ENCODE measurements at places on chromosomes 5 and 9. TPM values are rescaled to one million over a fixed set of nuclear protein-coding genes. Genes with fewer than 3 reads are reported as not detected.

The SLC25A2 gene
- total RNA-seq, result not detected

GRCh38 chr5:41277476-41278245 lies 64.3 kb upstream of the C6 start:
- no peak for DNase-seq

- DNase-seq, result no peak
Observed at GRCh38 chr9:29714860-29715259, 2141.6 kb upstream of the C9orf72 start.

GRCh38 chr5:74186356-74187315 lies 453.9 kb downstream of the ENC1 start:
- no peak for DNase-seq

The FOXD4L3 gene
- total RNA-seq, result not detected

The IFNA21 gene
- not detected for total RNA-seq

DNA sequence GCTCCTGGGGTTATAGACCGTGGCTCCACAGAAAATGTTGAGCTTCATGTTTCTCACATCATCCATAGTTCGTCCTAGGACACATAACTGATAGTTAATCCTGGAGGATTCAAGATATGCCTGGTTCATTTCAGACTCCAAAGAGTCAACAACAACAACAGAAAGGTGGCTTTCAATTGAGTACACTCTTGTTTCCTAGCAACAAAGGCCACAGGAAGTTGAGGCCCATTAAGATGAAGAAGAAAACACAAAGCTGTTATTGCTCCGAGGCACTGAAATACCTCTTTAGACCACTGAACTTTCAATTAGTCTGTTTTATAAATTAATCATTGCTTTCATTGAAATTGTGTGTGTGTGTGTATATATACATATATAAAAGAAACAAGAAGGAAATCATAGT lies 154.5 kb downstream of the YIPF5 start:
- no peak for DNase-seq

- DNase-seq, result no peak
Observed at GRCh38 chr9:129394061-129394885, 216.2 kb upstream of the IER5L start.

DNA sequence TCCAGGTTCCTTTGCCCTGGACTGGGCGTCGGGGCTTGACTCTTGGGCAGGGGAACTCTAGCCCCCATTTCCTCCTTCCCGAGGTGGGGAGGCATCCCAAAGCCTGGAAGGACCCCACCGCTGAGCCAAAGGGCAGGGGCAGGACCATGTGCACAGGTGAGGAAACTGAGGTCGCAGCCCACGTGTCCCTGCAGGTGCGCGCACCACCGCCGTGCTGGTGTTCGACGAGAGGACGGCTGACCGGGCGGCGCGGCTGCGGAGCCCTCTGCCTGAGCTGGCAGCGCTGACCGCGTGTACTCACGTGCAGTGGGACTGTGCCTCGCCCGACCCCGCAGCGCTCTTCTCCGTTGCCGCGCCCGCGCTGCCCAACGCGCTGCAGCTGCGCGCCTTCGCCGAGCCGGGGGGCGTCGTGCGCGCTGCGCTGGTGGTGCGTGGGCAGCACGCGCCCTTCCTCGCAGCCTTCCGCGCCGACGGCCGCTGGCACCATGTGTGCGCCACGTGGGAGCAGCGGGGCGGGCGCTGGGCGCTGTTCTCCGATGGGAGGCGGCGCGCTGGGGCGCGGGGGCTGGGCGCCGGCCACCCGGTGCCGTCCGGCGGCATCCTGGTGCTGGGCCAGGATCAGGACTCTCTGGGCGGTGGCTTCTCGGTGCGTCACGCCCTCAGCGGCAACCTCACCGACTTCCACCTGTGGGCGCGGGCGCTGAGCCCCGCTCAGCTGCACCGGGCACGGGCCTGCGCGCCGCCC lies 2.8 kb downstream of the ADGRD2 start:
- no peak for DNase-seq

- DNase-seq, result no peak
Observed at GRCh38 chr9:119159386-119159785, 209.8 kb downstream of the BRINP1 start.

The PLPPR1 gene
- total RNA-seq, result not detected

DNA sequence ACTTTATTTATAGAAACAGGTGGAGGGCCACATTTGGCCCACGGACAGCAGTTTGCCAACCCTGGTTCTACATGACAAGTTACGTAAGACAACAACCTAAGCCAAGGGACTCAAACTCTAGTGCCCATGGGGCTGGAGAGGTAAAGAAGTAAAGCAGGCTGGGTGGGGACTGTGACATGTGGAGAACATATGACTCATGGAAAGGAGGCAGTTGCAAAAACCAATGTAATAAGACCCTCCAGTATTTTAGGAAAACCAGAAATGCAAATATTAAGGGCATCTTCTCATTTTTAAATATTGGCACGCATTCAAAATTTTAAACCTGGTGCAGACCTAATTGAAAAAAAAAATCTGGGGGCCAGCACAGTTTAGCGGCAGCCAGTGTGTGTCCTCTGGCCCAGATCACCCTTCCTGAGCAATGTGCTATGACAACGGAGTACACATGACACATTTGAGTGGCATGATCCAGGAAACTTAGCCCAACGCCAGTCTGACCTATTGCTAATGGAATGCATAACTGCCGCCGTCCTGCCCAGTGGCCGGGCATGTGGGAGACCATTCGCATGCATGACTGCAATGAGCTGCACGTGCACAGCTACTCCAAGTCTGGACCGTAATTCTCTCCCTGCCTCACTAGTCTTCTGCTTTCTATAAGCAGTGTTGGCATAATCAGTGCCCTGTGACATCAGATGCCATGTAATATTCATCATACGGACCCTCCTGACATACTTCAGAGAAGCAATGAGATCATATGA lies 97.2 kb downstream of the SH3TC2 start:
- peak; percentile 72 for DNase-seq

The SMIM3 gene
- total RNA-seq, result 15.7 TPM

DNA sequence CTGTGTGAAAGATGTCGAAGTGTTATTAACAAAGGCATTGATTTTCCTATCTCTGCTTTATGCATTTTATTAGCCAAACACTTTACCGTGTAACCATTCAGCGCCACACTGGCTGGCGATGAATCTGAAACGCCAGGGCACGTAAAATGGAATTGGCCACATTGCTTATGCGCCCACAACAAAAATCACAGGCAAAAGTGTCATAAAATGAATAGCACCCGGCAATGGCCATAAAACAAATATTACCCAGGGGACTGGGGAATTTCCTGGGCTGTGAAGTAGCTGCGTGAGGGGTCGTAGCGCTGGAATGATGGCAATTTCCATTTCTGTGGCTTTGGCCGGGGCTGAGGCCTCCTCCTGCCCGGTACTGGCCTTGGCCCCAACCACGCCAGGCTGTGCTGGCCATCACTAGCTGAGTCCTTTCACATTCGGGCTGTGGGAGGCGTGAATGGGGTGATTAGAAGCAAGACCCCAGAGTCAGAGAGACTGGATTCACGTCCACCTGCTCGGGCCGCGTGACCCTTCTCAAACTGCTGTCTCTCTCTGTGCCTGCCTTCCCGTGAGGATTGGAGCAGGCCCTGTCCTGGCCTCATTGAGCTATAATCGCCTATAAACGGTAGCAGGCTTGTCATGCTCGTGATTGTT lies 254.5 kb downstream of the PBX3 start:
- DNase-seq, result no peak

DNA sequence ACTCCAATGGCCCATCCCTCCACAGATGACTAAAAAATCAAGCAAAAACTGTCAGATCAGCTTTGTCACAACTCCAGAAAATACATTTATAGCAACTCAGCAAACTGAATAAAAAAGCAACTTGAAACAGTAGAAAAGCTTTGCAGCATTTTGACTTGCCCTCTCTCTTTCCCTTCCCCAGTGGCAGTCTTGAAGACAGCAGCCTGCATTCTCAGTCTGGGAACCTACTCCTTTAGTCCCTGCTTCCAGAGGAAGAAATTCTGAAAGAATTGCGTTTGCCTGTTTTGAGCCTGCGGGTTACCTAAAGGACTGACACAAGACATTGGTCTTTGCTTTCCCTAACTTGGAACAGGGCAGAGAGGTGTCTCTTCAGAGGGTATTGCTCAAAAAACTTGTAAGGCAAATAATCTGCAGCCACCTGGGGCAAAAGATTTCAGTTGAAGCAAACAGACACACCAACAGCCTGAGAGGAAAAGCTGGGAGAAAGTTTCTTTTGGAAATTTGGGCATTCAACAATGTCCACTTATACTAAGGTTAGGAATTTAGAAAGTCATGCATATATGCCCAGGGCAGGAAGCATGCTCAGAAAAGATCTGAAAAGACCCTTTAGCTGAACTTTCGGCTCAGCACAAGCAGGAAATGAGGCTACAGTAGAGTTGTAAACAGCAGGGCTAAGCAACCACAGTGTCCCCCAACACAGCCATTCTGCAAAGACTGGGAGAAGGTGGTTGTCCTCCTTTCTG lies 15.2 kb upstream of the SLC35D2 start:
- no peak for DNase-seq

Measured in left ventricle myocardium inferior (tissue), 1 donor.